ENCODE measurements at places on chromosomes 1 and 21. TPM values are rescaled to one million over a fixed set of nuclear protein-coding genes. Genes with fewer than 3 reads are reported as not detected.

Gene MAD2L2
- total RNA-seq, result 60.1 TPM

Gene MTARC1
- total RNA-seq, result not detected

Gene SYTL1
- total RNA-seq, result 21.9 TPM

Gene OR6K3
- total RNA-seq, result not detected

Gene LPAR3
- 1.1 TPM for total RNA-seq

Gene COL24A1
- not detected for total RNA-seq

Gene SLC35F3
- total RNA-seq, result 7.8 TPM

Gene DMRTA2
- total RNA-seq, result not detected

Gene SPRR2E
- total RNA-seq, result not detected

Gene SFPQ
- 349 TPM for total RNA-seq

Gene FAM89A
- total RNA-seq, result 14.8 TPM

Gene IL12RB2
- total RNA-seq, result 35.1 TPM

Gene KCNQ4
- 0.09 TPM for total RNA-seq

Gene BATF3
- 147 TPM for total RNA-seq

Gene FAM163A
- not detected for total RNA-seq

Gene TRIM17
- total RNA-seq, result 1.8 TPM

Gene PTPRU
- total RNA-seq, result 0.13 TPM

Gene RPE65
- total RNA-seq, result not detected

Gene DVL1
- 41.1 TPM for total RNA-seq

Gene G0S2
- 4.5 TPM for total RNA-seq

Gene NFASC
- total RNA-seq, result 0.16 TPM

Gene FLG
- not detected for total RNA-seq

Gene LEFTY2
- total RNA-seq, result not detected

Gene HSD11B1
- total RNA-seq, result 0.59 TPM

Gene AXDND1
- 0.58 TPM for total RNA-seq

Gene FABP3
- total RNA-seq, result not detected

Gene PROK1
- not detected for total RNA-seq

Gene CAMSAP2
- total RNA-seq, result 3.1 TPM

Gene ALX3
- not detected for total RNA-seq

Gene IBA57
- 13.6 TPM for total RNA-seq

Gene RNU5D-1
- total RNA-seq, result not detected

Gene HDGF
- total RNA-seq, result 299 TPM

Gene CD1C
- total RNA-seq, result 0.31 TPM

Gene CHIA
- not detected for total RNA-seq

Gene KRTAP10-12
- not detected for total RNA-seq

Gene PIK3R3
- 4.3 TPM for total RNA-seq

Gene GBP2
- 155 TPM for total RNA-seq

Gene LRIF1
- 15.6 TPM for total RNA-seq

Gene AMY1A
- total RNA-seq, result not detected

Gene SRRM1
- total RNA-seq, result 226 TPM

Gene C8A
- not detected for total RNA-seq

Gene RHEX
- not detected for total RNA-seq

Gene WNT3A
- total RNA-seq, result not detected

Gene CCDC24
- 3.4 TPM for total RNA-seq

Gene SIM2
- not detected for total RNA-seq

Gene GPR153
- total RNA-seq, result 0.50 TPM

Gene KLHL12
- total RNA-seq, result 40.9 TPM

Gene KANK4
- total RNA-seq, result not detected

Gene PKLR
- total RNA-seq, result not detected

Gene NBPF4
- total RNA-seq, result 0.11 TPM

Gene SEC16B
- not detected for total RNA-seq

Gene DCLRE1B
- total RNA-seq, result 31.2 TPM

Gene TSPEAR
- total RNA-seq, result not detected

Gene SPRR4
- not detected for total RNA-seq

Gene SNRNP40
- 120 TPM for total RNA-seq

Gene PSRC1
- total RNA-seq, result 5.8 TPM

Gene CSDE1
- 513 TPM for total RNA-seq

Gene TMEM125
- not detected for total RNA-seq

Gene OTUD3
- 6.0 TPM for total RNA-seq

Measured in CD8-positive, alpha-beta memory T cell (primary cell).